ENCODE measurements at places on chromosomes 6 and 20.

DNA sequence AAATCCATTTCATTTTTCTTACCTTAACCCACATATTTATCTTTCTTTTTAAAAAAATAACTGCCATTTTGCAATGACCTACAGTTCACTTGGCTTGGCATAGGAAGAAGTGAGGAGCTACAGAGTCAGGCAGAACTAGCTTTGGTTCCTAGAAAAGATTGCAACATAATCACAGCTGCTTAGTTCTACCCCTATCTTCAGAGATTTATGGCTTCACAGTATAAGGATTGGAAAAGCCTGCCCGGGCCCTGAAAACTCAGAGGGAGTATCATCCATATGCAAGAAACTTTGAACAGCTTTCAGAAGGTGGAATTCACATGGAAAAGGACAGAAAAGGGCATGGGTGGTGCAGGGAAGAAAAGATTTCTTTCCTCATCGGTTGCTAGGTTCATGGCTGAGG, 774.3 kb upstream of the CHD6 start:
- H3K4me1 ChIP-seq: no peaks in the 10 kb centered on the region
- H3K27me3 ChIP-seq: no peaks in the 10 kb centered on the region
- no peak overlapping the region for H3K4me3 ChIP-seq
- H3K36me3 ChIP-seq: no peaks in the 10 kb centered on the region
- no peak for DNase-seq

DNA sequence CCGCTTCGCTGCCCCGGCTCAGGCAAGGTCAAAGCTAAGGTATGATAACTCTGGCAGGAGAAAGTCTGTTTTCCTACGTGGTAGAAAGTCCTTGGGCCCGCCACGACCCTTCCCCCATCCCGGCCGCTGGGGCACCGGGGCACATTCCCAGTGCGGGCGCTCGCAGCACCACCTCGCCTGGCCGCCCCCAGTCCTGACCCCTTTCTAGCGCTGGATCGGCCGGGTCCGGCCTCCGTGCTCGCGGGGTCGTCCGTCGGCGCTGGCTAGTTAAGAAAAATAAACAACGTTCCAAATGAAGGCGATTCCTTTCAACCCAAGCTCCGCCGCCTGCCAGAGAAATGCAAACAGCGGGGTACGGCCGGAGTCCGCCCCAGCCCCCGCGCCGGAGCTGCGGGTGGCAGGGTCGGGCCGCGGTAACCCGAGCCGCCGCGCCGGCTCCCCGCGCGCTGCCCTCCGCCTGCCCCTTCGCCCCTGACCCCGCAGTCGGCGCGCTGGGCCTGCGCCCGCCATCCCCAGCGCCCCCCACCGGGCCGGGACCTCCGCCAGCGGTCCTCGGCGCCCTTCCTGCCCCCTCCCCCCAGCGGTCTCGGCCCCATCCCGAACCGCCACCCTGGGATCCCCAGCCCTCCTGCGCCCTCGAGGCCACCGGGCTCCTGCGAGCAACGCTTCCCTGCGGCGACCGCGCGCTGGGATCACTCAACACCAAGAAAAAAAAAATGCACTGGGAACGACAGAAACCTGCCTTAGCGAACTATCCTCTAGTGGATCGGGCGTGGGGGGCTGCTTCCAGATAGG, 37.6 kb downstream of the NCR2 start:
- H3K27me3 ChIP-seq: peaks cover 67% of the 10 kb centered on the region
- DNase-seq: no peak
- H3K4me3 ChIP-seq: no peak overlapping the region
- H3K27ac ChIP-seq: no peak overlapping the region
- H3K4me1 ChIP-seq: peaks cover 3% of the 10 kb centered on the region

DNA sequence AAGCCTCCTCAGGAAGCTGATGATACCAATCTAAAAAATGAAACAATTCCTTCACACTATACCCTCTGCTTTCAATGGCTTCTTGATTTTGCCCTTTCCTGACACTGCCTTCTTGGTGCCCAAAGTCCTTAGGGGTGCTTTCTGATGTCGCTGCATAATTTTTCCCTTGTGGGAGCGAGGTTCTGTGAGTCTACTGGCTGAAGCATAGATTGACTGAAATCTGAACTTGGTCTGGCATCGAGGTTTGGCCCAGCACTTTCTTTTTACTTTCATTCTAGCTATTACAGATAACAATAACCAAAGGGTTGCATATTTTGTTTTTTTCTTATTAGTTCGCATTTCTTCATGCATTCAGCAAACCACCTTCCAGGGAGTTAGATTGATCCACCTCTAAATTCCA, 65.8 kb downstream of the E2F3 start:
- no peaks in the 10 kb centered on the region for H3K4me1 ChIP-seq
- no peak overlapping the region for H3K27ac ChIP-seq
- H3K36me3 ChIP-seq: no peaks in the 10 kb centered on the region
- no peak for DNase-seq
- H3K4me3 ChIP-seq: no peak overlapping the region

GRCh38 chr6:130409418-130410100, 43.7 kb downstream of the TMEM200A start:
- H3K36me3 ChIP-seq: no peaks in the 10 kb centered on the region
- H3K27ac ChIP-seq: no peak overlapping the region
- no peaks in the 10 kb centered on the region for H3K4me1 ChIP-seq
- no peak overlapping the region for H3K4me3 ChIP-seq
- no peak for DNase-seq
- H3K27me3 ChIP-seq: no peaks in the 10 kb centered on the region

GRCh38 chr6:86016567-86016966, 373.9 kb upstream of the SYNCRIP start:
- no peak overlapping the region for H3K27ac ChIP-seq
- no peak for DNase-seq
- H3K4me3 ChIP-seq: no peak overlapping the region
- H3K27me3 ChIP-seq: no peaks in the 10 kb centered on the region
- H3K36me3 ChIP-seq: no peaks in the 10 kb centered on the region

- no peaks in the 10 kb centered on the region for H3K27me3 ChIP-seq
- peak; percentile 22 for DNase-seq
- H3K4me3 ChIP-seq: no peak overlapping the region
- H3K36me3 ChIP-seq: no peaks in the 10 kb centered on the region
- peaks cover 10% of the 10 kb centered on the region for H3K4me1 ChIP-seq
These were observed 51.5 kb upstream of the MTHFD1L start for GRCh38 chr6:150813993-150814359.

GRCh38 chr6:128271527-128271926, 248.9 kb downstream of the PTPRK start:
- peaks cover 18% of the 10 kb centered on the region for H3K4me1 ChIP-seq
- no peaks in the 10 kb centered on the region for H3K36me3 ChIP-seq
- no peaks in the 10 kb centered on the region for H3K27me3 ChIP-seq
- H3K27ac ChIP-seq: no peak overlapping the region

- H3K27me3 ChIP-seq: no peaks in the 10 kb centered on the region
- H3K36me3 ChIP-seq: no peaks in the 10 kb centered on the region
These were observed 30.8 kb upstream of the COL21A1 start for GRCh38 chr6:56278171-56278591.
